ENCODE measurements at places on chromosomes 5 and 9. TPM values are rescaled to one million over a fixed set of nuclear protein-coding genes. Genes with fewer than 3 reads are reported as not detected.

Gene INSL4
- not detected for total RNA-seq

Gene PFN3
- total RNA-seq, result not detected

Gene LEAP2
- total RNA-seq, result 0.34 TPM

Gene ACSL6
- under 0.01 TPM for total RNA-seq

Gene PCDHGB7
- total RNA-seq, result 5.2 TPM

Gene RNF180
- total RNA-seq, result 0.63 TPM

All from bronchial smooth muscle cell (primary cell).